ENCODE measurements at places on chromosomes 1 and 21.

- DNase-seq = no peak
Measured at GRCh38 chr1:21914880-21915640, 22.1 kb downstream of the HSPG2 start.

DNA sequence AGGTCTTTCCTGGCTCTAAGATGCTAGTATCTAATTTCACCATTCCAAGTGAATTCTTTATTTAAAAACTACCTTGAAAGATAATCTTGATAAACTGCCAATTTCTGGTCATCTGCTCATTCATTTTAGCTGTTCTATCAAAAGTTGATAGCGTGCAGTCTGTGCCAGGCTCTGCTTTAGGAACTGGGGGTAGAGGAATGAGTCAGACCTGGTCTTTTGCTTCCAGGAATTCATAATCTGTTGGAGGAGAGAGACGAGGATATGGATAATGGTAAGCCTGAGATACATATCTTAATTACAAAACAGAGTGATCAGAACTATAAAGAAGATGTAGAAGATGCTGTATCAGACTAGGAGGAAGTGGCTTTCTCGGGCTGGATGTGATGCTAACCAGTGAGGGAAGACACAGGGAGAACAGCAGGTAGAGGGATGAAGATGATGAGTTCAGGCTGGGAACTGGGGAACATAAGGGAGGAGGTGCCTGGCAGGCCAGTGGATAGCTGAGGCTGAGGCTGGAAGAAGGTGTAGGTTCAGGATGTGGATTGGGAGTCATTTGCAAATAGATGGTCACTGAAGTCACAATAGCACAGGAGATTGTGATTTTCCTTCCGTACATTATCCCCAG lies 12.3 kb upstream of the PHC2 start:
- DNase-seq = no peak

DNA sequence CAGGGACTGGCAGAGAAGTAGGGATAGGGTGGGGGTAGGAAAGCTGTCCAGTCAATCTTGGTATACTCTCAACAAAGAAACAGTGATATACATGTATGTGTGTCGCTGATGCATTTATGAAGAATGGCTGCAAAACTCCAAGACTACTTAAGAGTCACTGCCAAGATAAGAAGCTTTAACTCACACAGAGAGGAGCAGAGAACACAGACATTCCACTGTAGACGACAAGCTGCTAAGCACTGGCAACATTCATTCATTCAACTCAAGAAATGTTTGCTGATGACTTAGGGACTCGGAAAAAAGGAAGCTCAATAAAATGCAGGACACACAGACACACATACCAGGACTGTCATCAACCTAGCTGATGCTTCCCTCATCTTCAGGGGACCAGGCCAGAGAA lies 5.5 kb downstream of the CTNNBIP1 start:
- DNase-seq = no peak

DNA sequence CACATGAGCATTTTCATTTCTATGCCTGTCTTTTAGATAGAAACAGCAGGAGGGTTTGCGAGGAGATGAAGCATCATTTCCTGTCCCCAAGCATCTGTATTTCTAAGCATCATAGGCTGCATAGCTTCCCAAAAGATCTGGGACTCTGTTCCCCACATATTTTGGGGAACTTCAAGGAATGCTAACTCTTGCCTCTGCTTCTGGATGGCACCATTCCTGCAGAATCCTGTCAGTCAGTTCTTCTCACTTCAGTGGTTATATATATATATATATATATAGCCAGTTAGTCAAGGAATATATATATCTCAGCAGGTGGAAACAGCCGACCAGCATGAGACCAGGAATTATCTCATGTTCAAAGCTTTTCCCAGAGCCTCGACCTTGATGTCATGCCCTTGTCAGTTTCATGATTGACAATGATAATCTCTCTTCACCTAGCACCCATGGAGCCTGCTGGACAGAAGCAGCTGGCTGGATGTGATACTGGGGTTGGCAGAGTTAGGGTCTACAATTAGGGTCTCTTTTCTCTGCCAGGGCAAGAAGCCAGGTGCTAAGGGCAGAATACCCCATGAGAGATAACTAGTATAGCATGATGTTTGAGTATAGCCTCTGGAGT lies 2.4 kb downstream of the PFKFB2 start:
- no peak for DNase-seq

- no peak for DNase-seq
Measured at GRCh38 chr1:238647877-238648276, 738.5 kb upstream of the CHRM3 start.

- DNase-seq = no peak
Measured at GRCh38 chr21:42607102-42607501, 46.3 kb upstream of the PDE9A start.

- no peak for DNase-seq
Measured at GRCh38 chr1:38256072-38256471, 209.5 kb upstream of the POU3F1 start.

DNA sequence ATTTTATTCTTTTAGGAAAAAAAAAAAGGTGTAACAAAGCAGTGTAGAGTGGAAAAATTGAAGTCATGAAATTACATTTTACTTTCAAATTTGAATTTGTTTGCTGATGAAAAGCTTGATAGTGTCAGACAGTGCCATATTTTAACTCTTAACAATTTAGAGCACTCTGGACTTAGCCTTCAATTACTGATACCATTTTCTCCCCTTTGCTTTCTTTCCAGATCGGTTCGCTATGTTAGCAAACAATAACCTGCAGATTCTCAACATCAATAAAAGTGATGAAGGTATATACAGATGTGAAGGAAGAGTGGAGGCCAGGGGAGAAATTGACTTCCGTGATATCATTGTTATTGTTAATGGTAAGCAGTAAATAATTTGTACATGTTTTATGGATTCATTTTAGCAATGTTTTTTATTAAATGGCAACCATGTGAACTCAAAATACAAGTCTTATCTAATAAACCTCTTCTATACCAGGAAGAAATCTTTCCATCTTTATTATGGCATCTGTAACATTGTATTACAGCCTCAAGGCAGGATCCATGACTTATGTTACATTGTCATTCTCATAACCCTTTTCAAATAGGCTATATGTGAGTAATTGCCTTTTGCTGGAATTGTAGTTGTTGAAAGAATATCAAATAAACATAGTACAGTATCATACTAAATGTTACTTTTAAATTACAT lies 293.8 kb downstream of the NCAM2 start:
- DNase-seq = no peak

DNA sequence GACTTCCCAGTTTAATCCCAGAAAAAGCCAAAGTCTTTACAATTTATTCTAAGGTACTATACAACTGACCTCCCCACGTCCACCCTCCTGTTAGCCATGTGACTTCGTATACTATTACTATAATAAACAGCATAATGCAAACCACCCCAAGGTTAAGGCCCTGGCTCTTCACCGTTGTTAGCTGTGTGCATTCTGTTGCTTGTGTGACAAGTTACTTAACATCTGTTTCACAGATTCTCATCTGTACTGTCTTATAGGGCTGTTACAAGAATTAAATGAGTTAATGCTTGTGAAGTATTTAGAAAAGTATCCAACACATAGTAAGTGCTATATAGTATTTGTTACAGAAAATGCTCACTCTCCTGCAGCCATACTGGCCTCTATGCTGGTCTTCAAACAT lies 15.7 kb downstream of the WARS2 start:
- DNase-seq = no peak

DNA sequence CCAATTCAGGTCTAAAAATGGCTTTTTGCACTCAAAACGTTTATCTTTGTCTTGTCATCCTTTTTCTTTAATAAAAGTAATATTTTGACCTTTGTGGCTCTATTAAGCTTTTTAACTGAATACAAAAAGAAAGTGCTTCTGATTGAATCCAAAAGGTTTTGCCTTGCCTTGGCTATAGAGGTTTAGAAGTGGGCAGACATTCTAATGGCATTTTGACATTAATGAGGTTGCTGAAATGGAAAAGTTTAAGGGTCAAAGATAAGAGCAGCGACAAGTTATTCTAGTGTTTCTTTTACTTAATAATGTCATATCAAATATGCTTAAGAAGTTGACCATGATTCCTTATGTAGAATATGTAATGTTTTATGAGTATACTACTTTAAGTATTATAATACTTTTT lies 120.2 kb downstream of the ADGRL2 start:
- DNase-seq = no peak

DNA sequence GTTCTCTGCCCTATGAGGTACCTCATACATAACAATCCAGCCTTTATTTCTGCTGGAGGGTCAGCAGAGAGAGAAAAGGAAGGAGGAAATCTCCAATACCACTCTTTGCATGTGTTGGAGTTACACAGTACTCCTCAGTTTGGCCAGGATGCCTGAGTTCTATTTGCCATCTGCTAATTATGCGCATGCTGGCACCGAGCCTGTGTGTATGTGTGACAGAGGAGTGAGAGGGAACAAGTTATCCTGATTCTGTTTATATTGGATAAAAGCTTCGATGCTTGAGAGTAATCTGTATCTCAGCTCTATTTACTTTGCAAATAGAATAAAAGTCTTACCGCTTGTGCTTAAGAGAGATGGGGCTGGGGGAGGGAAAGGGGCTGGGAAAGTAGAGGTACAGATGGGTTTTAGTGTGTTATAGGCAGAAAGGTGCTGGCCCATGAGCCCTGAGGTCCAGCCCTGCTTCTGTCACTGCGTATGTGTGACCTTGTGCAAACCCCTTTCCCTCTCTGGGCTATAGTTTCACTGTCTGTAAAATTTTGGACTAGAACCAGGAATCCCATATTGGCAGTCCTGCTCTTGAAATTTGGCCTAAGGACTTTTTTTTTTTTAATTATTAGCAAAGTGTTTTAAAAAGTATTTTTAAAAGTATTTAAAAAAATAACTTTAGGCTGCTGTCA lies 54.5 kb upstream of the PLXNA2 start:
- no peak for DNase-seq

DNA sequence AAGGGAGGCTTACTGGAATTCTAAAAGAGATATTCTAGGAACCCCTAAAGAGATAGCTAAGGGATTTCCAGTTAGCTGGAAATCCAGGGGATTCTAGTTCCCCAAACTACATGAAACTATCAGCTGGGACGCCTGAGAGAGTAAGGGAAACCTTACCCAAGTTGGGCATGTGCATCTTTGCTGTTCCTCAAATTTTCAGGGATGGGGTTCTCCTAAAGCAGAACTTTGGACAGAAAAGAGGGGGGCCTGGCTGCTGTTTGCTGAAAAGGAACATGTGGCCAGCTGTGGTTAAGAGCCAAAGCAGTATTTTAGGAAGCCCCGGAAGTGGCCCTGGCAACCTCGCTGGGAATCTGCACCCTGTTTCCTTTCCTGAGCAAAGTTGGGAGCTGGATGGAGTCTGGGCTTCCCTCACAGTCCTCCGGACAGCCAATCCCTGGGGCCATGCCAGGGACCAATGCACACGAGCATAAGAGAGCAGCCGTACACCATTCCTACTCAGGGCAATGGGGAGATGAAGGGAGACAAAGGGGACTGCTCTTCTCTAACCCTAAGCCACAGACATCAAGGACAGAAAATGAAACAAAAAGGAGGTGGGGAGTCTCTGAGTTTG lies 154.3 kb downstream of the PLXNA2 start:
- DNase-seq = no peak

GRCh38 chr1:216207154-216207553 lies 216.1 kb downstream of the USH2A start:
- no peak for DNase-seq

GRCh38 chr1:14017531-14017961 lies 317.6 kb downstream of the PRDM2 start:
- DNase-seq = no peak

GRCh38 chr21:22965455-22966135 lies 1967.4 kb downstream of the NCAM2 start:
- no peak for DNase-seq

DNA sequence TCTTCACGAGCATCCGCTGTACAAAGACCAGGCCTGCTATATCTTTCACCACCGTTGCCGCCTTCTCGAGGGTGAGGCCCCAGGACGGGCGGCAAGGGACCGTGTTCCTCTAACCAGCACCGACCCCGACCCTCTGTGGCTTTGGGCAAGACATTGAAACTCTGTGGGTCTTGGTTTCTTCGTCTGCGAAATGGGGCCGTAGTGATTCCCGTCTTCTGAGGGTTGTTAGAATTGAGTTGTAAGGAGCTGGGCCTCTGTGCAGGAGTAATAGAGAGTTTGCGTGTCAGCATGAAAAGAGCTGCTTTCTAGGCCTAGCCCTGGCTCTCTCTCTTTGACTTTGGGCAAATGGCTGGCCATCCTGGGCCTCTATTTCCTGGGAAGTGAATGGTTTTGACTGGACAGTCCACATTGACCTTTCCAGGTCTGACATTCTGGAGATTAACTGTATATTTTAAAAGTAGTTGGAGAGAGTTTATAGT lies 591 bp downstream of the MRPL37 start:
- no peak for DNase-seq

DNA sequence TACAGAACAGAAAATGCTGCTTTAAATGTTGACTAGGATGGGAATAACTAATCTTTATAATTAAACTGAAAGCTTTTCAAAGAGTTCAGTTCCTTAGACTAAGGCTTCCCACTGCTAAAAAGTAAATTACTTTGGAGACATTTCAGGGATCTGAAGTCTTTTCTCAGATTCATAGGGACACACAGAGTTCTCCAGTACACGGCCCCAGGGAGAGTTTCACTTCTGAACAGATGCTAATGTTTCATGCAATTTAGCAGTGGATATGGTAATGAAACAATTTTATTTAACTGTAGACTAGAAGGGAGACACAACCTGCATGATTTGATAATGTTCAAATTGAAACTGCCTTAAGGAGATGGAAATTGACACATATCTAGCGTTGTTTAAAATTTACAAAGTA lies 1282.6 kb downstream of the NCAM2 start:
- no peak for DNase-seq

DNA sequence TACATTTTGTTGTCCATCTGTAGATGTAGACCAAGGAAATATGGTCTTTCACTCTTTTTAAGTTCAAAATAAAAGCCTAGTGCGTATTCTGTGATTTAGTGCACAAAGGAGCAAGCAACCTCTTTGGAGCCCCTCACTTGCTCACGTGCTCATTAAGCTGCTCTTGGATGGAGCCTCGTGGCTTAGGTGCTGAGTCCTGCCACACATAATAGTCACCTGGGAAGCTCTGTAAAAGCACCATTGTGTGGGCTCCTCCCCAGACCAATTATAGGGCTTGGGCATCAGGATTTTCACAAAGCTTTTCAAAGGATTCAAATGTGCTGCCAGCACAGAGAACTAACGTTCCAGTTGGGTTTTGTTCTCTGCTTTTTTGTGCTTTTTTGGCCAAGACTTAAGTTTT lies 85.0 kb downstream of the PCP4 start:
- no peak for DNase-seq

DNA sequence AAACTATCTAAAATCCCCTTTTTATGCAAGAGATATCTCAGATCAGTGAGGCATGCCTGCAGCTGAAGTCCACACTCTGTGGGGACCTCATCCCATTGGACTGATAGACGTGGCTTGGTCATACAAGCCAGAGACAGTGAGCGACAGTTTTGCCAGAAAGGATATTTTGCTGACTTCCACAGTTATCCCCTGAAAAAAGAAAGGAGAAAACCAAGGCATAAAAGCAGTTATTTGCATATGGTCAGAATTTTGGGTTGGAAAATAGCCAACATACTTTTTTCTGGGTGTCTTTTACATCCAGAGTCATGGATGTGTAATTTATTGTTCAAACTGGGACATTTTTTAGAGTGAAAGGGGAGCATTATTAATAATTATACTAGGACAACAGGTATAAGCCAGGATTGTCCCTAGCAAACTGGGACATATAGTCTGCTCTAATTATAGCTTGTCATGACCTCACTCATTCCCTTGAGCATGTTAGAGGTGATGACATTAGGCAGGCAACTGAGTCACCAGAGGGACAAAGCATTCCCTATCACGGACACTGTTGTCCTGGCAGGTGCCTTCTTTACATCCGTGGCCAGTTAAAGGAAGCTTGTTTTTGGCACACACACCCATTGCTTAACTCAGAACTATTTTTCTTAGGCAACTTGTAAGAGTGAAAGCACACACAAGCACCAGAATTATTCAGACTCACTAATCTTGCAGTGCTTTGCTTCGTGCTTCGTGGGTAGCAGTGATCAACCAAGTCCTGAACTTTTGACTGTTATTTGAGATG lies 65.5 kb downstream of the PRRX1 start:
- no peak for DNase-seq

Data from CD4-positive, alpha-beta T cell treated with Interleukin-4 for 1 hour (primary cell).